ENCODE measurements at places on chromosomes 2 and 18.

GRCh38 chr2:28568036-28568435 is 72.2 kb downstream of the PLB1 start:
- DNase-seq = no peak

DNA sequence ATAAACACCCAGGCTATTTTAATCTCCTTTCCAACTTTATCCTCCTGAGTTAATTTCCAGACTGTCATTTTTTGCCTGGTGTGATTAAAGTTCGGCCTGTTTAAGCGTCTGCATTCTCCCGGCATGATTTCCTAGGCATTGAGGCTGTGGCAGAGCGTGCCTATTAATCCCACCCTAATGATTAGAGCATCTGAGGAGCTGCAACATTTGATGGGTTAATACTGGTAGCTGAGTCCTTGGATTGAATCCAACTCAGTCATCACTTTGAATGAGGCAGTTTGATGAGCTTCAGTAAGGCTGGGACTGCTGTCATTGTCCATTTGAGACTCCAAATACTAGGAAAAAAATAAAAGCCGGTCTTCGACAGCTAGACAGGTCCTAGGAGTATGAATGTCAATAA is 882.5 kb downstream of the SLC4A3 start:
- DNase-seq = no peak

DNA sequence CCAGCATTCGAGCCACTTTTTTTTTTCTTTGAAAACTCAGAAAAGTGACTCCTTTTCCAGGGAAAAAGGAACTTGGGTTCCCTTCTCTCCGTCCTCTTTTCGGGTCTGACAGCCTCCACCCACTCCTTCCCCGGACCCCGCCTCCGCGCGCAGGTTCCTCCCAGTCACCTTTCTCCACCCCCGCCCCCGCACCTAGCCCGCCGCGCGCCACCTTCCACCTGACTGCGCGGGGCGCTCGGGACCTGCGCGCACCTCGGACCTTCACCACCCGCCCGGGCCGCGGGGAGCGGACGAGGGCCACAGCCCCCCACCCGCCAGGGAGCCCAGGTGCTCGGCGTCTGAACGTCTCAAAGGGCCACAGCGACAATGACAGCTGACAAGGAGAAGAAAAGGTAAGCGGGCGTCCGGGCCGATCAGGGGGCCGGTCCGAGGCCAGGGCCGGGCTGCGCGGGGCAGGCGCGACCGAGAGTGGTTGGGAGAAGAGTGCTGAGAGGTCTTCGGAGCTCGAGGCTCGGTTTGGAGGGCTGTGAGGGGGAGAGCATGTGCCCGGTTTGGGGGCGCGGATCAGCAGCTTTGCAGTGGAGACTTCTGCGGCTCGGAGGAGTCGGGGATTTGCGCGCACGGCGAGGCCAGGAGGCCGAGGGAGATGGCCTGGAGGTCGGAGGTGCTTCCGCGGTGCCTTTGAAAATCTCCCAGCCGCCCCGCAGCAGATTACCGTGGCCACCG is 502 bp downstream of the EPAS1 start:
- peak; percentile 56 for DNase-seq

DNA sequence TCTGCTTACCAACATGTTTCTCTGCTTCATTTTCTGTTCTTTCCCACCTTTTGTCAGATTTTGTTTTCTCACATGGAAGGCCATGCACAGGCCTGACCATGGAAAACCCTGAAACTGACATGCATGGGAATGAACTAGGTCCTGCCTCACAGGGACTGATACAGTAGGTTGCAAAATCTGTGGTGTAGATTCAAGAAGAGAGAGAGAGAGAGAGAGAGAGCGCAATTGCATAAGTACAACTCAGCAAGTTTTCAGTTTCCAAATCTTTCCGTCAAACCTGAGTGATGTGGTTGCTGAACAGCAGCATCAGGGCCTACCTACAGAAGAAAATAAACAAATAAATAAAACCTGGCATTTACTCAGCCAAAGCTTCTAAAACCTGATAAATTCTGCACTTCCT is 87.5 kb upstream of the RNF152 start:
- no peak for DNase-seq

DNA sequence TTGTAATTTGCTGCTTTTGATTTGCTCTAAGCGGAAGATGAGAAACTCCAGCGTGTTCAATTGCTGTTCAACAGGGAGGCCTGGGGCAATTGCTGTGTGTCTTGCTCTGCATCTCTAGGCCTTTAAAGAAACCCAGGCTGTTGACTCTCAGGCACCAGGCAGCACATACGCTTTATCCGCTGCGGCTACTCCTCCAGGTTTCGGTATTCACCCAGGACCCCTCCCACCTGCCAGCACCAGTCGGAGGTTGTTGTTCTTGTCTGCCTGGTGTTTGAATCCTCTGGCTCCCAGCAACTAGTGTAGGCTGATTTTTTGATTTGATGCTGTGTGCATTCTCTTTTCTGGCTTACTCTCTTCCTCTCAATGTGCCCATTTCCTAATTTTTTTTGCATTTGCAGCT is 383.1 kb downstream of the TSN start:
- DNase-seq = no peak

- DNase-seq = no peak
Observed at GRCh38 chr2:120955427-120955826, 219.8 kb downstream of the GLI2 start.

DNA sequence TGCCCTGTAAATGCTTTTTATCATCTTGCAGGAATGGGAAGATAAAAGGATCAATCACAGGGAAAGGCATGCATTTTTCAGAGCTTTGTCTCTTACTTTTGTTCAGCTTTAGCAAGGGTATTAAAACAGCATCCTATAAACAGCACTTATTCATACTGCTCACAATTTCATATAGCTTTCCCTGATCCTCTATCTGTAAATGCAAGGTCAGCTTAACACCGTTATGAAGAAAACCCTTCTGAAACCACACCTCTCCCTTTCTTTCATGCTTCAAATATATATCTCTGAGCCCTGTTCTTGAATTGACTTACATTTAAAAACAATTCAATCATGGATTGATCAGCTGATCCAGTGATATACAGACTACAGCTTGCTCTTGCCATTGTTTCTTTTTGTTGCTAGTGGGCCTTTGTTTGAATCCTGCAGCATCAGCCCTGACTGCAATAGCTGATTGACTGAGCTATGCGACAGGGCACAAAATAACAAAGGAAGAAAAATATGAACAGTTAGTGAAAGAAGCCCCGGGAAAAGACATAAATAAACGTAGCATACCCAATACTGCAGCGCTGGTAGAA is 795.5 kb upstream of the CDH2 start:
- no peak for DNase-seq

DNA sequence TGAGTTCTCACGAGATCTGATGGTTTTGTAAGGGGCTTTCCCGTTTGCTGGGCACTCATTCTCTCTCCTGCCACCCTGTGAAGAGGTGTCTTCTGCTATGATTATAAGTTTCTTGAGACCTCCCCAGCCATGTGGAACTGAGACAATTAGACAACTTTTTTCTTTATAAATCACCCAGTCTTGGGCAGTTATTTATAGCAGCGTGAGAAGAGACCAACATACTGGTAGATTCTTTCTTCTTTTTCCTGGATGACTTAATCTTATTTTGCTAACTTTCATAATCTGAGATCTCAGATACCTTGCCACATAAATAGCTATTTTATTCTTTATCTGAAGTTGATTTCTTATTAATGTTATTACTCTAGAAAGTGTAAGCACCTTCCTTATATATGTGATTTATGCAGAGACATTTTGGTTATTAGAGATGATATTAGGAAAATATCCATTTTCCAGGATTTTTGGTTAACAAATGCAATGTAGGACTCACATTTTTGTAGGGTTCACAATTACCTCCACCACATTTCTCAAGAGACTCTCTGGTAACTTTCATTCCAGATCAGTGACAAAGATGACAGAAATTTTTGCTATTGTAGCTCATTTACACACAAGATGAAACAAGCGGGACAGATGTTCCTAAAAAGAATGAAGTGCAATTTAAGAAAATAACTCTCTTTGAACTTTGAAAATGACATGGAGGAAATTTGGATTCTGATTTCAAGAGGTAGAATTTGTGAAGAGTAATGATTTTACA is 97.9 kb upstream of the RND3 start:
- DNase-seq = no peak

- no peak for DNase-seq
Observed at GRCh38 chr2:108184419-108184818, 55.3 kb upstream of the SULT1C3 start.

Measured in stimulated activated CD4-positive, alpha-beta T cell treated with anti-CD3 and anti-CD28 coated beads, TNF-alpha, amount 100 ng/mL, for 1 hour (primary cell).